Ammon's horn (tissue), 1 donor: ENCODE measurements at places on chromosomes 3 and 15.
A peak's percentile ranks its signal among the peaks of the same experiment; 100 is the strongest.

- DNase-seq, result no peak
Observed at GRCh38 chr3:114445233-114445632, 151.4 kb downstream of the TIGIT start.

- peak; percentile 78 for DNase-seq
Observed at GRCh38 chr15:39171944-39172368, 408.9 kb upstream of the THBS1 start.

DNA sequence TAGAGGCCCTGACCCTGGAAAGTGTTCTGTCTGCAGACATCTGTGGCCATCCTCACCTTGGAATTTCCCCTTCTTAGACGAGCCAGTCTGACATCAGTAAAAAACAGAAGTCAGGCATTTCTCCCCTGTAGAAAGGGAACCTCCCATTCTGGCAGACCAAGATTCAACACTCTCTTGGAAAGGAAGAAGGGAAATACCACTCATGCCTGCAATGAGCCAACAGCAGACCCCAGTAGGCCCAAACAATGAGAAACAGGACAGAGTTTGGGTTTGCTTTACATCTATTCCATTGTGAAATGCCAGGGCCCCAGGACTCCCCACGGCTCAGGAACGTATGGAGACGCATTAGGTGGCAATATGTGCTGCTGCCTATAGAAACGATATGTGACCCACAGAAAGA is 264.0 kb upstream of the NSMCE3 start:
- no peak for DNase-seq

- DNase-seq, result no peak
Observed at GRCh38 chr15:96182736-96183513, 147.6 kb upstream of the NR2F2 start.

GRCh38 chr3:151871639-151872468 is 1.6 kb upstream of the SUCNR1 start:
- DNase-seq, result peak; percentile 73

- peak; percentile 63 for DNase-seq
Observed at GRCh38 chr3:38117748-38118420, 19.0 kb downstream of the ACAA1 start.

GRCh38 chr3:52086976-52087663 is 30.7 kb upstream of the DUSP7 start:
- no peak for DNase-seq
